Left renal cortex interstitium (tissue), 4 donors: ENCODE measurements at places on chromosomes 13 and 19.

GRCh38 chr13:85619321-85619720 is 179.9 kb downstream of the SLITRK6 start:
- no peak for DNase-seq

DNA sequence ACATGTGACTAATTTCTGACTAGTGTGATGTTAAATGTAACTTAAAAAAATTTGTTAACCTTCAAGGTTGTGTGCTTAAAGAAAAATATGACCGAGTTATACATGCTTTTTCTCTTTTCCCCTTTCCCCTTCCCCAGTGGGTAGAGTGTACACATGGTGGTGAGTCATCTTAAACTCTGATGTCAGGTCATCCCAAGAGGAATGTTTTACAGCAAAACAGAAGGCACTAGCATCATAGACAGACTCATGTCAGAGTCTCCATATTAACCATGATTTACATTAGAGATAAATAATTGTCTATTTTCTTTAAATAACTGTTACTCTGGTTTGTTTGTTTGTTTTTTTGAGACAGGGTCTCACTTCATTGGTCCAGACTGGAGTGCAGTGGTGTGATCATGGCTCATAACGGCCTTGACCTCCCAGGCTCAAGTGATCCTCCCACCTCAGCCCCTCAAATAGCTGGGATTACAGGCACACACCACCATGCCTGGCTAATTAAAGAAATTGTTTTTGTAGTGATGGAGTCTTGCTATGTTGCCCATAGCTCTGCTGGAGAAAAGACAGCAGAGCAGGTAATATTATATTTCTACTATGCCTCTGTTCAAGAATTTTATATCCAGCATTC is 160.4 kb upstream of the PCDH9 start:
- no peak for DNase-seq

- no peak for DNase-seq
Measured at GRCh38 chr13:106917024-106917571, 349.2 kb upstream of the ARGLU1 start.

- no peak for DNase-seq
Measured at GRCh38 chr13:103431856-103432255, 365.6 kb upstream of the SLC10A2 start.

DNA sequence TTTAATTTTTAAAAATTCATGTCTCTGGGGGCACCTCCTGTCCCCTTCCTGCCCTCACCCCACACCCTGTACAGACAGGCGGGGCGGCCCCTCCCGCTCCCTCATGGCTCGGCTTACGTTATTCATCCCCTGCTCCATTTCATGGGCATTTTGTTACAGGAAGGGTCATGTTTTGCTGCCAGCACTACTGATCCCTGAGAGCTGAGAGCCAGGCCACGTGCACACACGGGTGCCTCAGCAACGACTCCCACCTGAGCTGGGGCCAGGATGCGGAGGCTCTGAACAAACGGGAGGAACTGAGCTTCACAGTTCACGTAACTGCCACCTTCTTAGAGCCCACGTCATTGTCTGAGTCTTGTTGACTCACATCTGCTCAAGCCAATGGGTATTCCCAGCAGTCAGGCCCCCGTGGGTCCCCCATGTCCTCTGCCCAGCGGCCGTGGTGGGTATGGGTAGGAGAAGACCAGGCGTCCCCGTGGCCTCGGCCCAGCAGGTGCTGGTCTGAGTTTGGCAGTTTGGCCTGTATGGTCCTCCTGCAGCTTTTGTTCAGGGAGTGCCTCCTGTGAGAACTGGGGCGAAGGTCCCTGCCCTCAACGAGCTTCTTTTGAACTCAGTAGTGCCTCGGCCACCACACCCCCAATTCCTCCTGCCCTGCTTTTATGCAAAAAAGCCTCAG is 16.4 kb upstream of the TMEM255B start:
- no peak for DNase-seq

GRCh38 chr13:97379386-97379785 is 54.6 kb upstream of the RAP2A start:
- no peak for DNase-seq

DNA sequence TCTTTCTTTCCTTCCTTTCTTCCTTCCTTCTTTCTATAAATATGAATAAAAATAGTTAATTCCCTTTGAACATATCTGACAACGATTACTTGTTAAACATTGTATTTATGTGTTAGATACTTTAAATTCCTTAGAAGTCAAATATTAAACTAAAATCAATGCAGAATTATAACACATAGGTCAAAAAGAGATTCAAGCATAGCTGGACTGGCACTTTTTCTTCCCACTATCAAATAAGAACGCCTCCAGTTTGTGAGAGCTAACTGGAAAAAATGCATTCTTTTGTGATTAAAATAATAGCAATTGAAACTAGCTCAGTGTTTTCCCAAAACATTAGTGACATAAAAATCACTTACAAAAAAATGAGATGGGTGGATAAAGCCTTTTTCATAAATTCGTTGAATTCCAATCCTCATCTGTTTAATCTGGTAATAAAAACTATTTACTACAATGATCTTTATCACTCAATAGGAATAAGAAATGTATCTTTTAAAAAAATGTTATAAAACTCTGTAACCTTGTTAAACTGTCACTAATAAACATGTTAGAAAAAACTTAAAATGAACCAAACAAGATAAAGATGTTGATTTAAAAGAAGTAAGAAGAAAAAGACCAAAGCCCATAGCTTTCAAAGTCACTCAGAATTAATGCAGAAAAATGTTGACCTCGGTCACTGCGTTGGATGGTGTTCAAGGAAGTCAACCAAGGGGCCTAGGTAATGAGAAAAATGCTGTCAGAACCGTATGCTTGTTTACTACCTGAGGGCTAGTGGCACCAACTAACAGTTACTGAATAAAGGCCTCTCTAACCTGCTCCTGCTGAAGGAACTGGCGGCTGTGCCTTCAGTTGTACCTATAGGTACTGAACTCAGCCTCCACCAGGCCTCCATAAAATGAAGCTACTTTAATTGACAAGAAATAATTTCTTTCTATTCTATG is 1039.5 kb upstream of the SLC10A2 start:
- no peak for DNase-seq

DNA sequence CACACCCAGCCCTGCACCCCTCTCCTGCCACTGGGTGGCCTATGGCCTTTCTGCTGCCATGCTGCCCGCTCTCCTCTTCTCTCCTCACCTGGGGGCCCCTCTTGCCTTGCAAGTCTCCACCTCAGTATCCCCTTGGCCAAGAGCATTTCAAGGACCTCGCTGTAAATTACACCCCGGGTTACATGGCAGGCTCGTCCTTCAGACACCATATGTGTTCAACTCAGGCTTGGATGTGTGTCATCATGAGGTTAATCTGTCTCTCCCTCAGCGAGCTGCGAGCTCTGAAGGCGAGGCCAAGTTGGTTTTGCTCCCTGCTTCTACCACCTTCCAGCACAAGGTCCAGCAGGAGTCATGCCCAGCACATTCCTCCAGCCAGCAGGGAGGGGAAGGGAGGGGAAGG is 74.8 kb upstream of the TM9SF2 start:
- DNase-seq, result no peak

DNA sequence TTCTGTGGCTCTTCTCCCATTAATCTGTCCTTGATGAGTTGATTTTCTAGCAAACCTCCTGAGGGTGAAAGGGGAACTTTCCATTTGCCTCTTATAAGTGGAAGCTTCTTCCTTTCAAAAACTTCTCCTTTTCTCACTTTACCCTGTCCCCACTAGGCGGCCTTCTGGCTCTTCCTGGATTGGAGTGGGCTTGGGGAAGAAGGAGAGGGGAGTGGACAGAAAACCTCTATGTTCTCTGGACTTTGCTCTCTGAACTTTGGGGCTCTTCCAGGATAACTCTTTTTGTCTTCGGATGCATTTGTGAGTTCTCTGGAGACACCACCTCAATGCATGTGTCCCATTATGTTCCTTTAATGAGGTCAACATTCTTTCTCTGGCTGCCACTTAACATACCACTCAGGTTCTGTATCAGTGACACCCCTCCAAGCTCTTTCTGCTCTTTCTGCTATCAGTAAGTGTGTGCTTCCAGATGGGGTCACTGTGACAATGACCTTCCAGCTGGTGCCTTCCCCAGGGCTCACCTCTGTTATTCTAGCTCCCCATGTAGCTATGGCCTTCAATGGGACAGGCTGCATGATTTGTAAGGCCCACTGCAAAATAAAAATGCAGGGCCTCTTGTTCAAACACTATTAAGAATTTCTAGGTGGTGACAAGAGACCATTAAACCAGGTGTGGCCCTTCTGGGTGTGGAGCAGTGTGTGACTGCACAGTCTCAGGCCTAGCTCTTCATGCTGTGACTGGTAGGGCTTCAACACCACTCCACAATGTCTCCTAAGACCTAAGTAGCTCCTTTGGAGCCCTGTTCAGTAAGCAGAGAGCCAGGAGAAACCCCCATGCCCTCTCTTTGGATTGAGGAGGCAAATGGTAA is 389.2 kb downstream of the EFNB2 start:
- no peak for DNase-seq

DNA sequence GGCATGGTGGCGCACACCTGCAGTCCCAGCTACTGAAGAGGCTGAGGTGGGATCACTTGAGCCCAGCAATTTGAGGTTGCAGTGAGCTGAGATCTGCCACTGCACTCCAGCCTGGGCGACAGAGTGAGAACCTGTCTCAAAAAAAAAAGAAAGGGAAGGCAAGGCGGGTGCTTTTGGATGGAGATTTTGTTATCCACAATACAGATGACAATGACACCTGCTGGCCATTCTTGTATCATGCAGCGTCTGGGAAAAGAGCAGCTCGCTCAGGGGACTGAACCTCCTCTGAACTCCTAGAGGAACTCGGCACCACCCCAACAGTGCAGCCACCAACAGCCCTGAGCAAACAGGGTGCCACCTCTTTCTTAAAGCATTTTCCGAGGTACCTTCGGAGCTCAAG is 22.8 kb downstream of the HAUS8 start:
- DNase-seq, result no peak

DNA sequence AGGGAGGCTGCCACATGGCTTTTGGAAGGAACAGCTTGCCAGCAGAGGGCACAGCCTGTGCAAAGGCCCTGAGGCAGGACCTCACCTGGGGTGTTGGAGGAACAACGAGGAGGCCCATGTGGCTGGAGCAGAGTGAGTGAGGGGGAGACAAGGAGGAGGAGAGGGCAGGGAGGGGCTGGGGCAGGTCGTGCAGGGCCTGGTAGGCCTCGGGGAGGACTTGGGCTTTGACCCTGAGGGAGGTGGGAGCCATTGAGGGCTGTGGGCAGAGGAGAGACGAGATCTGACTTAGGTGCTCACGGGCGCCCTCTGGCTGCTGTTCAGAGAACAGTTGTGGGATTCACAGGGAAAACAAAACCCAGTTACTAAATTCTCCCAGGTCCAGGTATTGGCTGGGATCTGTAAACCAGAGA is 25.2 kb downstream of the ZNRF4 start:
- no peak for DNase-seq

DNA sequence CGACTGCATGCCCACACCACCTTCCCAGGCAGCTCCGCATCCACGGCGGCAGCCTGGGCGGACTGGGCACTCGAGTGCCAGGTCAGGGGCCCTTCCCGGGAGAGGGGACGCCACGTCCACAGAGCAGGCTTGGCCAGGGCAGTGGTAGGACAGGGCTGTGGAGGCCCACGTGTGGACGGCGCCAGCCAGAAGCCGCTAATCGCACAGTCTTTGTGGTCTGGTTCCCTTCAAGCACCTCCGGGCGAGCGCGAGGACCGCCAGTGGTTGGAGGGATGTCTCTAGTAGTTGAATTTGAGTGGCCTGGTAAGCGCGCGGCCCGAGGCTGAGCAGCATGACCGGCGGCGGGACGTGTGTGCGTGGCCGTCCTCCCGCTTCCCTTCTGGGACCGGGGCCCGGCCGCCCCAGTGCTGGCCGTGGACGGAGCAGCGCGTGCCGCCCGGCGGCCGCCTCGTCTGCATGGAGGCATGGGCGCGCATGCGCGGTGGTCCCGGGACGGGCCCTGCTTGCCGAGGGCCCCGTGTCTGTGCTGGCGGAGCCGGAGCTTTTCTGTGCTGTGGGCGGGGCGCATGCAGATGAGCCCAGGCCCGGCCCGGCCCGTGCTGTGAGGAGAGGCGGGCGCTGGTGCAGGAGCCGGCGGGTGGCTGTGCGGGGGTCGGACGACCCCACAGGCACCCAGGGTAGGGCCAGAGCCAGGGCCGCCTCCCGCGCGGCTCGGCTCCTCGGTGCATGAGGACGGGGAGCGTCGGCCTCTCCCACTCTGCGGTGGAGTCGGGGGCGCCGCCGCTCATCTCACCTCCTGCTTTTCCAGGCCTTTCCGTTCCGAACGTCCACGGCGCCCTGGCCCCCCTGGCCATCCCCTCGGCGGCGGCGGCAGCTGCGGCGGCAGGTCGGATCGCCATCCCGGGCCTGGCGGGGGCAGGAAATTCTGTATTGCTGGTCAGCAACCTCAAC is 8.6 kb downstream of the PTBP1 start:
- DNase-seq, result no peak

DNA sequence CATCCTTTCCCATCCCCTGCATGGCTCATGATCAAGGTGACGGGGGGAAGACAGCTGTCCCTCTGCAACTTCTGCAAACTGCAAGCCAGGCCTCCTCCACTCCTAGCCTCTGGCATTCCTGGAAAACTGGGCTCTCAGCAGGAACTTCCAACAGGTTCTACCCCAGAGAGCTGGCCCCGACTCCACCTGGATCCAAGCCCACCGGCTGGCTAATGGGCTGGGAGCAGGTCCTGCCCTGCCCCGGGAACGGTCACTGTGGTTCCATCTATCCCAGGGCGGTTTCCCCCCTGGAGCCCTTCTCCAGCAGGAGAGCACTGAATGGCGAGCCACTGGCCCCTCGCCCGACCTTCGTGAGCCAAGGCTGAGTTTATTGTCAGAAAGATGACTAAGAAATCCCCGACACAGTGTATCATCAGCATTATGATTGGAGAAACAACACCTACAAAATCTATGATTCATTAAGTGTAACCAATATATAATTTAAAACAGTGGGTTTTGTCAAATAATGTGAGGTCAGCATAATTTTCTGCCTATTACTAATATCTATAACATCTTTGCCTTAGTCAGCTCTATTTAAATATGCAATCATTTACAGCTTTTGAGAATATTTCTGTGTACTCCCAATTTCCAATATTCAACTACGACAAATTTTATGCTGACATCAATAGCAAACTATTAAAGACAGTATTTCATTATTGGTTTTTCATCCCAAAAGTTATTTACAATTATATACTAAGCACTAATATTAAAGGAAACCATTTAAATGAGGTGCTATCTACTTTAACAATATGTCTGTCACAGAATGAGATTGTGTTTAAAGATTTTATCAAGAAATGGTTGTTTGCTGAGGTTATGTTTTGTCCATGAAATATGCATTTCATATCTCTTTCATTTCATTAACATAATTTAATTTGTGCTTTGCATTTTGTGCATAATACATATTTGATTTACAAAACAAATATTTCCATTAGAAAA is 133.0 kb downstream of the URI1 start:
- no peak for DNase-seq

DNA sequence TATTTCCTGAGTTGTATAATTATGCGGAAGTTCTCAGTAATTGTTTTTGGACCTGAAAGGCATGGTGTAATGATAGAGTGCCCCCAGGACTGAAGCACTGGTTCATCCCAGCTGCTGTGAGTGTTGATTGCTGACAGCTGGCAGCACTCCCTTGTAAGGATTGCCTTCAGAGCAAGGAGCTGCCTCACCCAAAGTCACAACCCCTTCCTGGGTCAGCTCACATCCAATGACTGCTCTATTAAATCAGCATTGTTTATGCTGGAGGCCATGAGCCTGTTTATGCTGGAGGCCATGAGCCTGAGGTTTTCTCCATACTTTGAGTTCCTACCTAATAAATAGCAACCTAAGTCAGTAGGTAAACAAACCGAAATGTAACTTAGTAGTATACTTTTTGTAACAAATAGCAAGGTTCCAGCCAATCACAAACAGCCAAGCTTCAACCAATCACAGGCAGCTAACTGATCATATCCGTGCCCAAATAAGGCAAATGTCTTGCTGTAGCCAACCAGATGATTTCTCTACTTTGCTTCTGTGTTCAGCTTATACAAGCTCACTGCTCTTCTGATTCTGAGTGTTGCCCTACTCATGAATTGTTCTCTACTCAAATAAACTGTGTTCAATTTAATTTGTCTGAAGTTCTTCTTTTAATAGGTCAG is 11.7 kb upstream of the SPACA6 start:
- no peak for DNase-seq
